ENCODE measurements at places on chromosomes 1 and 21.

DNA sequence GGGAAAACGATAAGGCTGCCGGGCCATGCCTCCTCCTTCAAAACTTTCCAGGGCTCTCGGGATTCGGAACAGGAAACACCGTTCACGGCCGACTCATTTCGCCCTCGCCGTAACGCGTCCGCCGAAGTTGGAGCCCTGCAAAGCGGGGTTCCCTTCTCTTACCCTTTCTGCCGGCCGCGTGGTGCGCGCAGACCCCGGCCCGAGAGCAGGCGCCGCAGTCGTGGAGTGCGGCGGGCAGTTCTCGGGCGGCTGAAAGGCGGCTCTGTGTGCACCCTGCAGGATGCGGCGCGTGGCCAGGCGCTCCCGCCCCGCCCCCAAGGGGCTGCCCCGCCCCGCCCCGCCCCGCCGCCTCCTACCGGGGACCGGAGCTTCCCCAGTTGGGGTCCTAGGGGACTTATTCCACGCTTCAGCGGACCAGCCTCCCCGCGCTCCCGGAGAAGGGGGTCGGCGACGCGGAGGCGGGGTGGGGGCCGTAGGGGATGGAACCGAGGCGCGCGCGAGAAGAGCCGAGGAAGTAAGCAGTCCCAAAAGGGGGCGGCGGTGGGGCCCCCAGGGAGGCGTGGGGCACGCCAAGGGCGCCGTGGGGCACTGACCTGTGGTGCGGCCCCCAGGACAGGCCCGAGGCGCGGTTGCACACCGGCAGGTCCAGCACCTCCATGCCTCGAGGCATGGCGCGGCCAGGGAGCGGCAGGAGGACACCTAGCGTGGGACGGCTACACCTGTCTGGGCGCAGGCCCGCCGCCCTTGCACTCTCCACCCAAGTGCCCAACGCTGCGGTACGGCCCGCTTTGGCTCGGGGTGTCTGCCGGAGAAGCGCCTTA is at the start of gene MCOLN2:
MCOLN2 (minus strand) TSS at position 268 of the 821 bp plus-strand sequence; CDS start at position 27, 241 bp downstream.
- peak; percentile 23 for DNase-seq

GRCh38 chr1:78440381-78440793 is 50.4 kb upstream of the PTGFR start:
- DNase-seq: peak; percentile 2

DNA sequence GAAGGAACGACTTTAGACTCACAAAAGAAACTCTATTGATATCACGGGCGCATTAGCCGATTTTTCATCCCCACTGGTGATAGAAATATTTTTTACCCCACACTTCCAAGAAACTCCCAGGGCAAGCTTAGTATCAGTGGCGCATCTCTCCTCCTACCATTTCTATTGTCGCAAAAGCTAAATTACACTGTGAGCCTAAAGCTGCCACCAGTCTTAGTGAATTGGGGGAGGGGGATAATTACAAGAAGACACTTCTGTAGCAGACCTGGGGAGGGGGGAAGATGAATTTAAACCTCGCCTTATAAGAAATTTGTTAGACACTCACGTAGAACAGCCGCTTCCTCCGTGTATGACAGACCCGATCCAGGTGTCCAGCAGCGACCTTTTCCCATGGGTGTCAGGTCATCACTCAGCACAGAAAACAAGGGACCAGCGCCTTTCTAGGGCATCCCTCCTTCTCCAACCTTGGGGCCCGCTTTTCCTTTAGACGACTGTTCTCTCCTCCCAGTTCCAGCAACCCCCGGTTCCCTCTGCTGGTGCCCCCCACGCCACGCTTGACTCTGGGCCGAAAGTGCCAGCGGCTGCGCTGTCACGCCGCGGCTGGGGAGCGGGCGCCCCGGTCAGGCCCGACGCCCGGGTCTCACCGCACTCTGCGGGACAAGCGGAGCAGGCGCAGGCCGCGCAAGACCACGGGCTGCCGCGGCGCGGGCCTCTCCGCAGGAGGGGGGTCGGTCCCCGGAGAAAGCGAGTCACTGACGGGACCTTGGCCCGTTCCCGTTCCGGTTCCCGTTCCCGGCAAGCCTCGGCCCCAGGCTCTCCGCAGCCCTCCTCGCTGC is 821 bp downstream of the PHC2 start:
- DNase-seq: no peak

DNA sequence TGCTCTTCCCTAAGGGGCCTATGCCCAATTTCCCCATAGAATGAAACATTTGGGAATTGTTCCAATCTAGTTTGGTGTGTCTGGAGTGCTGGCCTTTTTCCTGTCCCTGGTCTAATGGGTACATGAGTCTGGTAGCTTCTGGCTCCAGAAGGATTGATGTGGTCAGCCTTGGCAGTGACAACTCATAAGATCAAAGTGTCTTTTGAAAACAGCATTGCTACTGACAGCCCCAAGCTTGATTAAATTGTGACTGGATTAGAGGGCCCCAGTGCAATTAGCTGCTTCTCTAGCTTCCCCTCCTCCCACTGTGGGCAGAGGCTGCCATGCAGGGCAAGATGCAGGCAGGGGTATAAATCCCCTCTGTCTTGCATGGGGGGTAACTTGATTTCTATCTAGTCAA is 130.9 kb downstream of the UCK2 start:
- no peak for DNase-seq

- DNase-seq: no peak
Observed at GRCh38 chr1:78005755-78006154, 1.0 kb downstream of the DNAJB4 start.

- DNase-seq: no peak
Observed at GRCh38 chr1:179385510-179385909, 19.7 kb downstream of the AXDND1 start.

GRCh38 chr1:244614113-244614836 is 38.7 kb upstream of the DESI2 start:
- no peak for DNase-seq

DNA sequence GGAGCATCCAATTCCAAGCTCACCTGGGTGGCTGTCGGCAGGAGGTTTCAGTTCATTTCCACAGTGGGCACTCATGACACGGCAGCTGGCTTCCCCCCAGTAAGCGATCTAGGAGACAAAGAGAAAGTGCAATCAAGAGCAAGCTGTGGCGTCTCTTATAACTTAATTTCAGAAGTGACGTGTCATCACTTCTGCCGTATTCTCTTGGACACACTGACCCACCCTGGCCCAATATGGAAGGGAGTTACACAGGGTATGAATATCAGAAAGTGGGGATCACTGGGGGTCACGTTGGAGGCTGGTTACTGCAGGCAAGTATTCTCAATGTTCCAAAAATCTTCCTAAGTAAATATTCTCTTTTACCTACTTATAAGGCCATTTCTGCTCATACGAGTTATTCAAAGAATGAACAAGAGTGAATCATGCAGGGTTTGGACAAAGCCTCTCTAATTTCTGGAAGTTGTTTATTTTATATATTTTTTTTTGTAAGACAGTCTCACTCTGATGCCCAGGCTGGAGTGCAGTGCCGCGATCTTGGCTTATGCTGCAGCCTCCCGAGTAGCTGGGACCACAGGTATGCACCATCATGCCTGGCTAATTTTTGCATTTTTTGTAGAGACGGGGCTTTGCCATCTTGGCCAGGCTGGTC is 46.5 kb upstream of the GREM2 start:
- DNase-seq: no peak

DNA sequence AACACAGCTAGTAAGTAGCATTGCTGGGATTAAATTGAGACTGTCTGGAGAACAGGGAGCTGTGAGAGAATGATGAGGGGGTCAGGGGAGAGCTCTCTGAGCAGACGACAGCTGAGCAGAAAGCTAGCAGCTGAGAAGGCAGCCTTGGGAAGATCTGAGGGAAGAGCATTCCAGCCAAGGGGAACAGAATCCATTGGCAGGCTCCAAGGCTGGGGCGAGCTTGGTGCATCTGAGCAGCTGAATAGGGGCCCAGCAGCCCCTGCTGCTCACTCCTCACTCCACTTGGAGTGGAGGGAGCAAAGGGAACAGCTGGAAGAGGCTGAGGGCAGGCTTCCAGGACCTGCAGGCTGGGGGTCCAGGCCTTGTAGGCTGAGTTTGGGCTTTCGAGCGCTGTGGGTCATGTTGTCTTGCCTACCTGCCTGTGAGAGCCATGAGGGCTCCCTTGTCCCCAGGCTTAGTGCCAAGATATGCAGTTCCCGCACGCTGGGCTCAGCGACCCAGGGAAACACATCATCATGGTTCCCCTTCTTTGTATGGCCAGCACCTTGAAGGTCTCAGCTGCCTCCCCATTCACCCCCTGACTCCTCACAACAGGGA is 10.5 kb downstream of the ACOT11 start:
- DNase-seq: no peak

DNA sequence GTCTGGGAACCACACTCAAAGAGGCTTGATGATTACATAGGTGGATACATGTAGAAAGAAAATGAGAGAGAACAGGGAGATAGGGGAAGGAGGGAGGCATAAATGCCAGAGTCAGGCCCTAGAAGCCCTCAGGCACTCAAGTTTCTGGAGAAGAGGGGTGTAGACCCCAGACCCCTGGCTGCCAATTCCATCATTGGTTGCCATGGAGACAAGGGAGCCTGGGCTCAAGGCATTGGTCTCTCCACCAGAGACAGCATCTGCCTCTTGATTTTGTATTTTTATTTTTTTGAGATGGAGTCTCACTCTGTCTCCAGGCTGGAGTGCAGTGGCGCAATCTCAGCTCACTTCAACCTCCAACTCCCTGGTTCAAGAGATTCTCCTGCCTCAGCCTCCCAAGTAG is 114.3 kb upstream of the GRIK3 start:
- no peak for DNase-seq

DNA sequence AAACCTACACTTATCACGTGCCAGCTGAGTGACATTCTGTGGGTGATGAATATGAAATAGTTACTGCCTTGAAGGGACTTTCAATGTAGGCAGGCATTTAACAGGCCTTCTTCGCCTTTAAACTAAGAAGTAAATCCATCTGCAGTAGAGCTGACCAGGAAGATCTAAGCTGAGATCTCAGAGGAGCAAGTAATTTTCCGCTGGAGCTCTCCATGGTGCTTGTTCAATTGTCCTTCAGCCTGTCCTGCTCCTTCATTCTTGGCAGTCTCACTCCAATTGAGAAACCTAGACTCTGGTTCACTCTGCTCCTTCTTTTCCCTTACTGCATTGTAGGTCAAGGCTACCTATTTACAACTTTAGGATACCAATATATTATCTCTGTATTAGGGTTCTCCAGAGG is 183.5 kb downstream of the HMCN1 start:
- DNase-seq: no peak

- DNase-seq: no peak
Observed at GRCh38 chr1:170213596-170213995, 67.8 kb downstream of the NTMT2 start.

GRCh38 chr21:39776589-39776988 is 31.6 kb downstream of the IGSF5 start:
- DNase-seq: no peak

- no peak for DNase-seq
Observed at GRCh38 chr1:173415490-173415889, 61.6 kb upstream of the PRDX6 start.

GRCh38 chr1:54510715-54511270 is 37.2 kb upstream of the ACOT11 start:
- no peak for DNase-seq

DNA sequence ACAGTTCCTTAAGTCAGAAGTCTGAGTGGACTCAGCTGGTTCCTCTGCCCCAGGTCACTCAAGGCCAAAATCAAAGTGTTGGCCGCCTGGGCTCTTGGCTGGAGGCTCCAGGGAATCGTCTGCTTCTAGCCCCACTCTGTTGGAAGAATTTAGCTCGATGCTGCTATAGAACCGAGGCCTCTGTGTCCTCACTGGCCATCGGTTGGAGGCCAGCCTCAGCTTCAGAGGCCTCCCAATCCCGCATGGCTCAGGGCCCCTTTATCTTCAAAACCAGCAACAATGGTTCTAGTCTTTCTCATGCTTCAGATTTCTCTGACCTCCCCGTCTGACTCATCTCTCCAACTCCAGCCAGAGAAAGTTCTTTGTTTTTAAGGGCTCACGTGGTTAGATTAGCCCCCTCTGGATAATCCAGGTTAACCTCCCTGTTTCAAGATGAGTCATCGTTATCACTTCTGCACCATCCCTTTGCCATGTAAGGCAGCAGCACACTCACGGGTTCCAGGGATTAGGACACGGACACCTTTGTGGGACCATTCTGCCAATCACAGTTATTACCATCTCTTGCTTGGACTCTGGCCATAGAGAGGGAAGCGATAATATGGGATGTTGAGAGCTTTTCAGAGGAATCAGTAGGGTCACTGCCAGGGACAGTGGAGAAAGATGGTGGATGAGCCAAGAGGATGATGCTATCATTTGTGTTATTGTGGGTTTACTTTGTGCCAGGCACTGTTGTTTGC is 13.6 kb downstream of the FHAD1 start:
- DNase-seq: peak; percentile 13

DNA sequence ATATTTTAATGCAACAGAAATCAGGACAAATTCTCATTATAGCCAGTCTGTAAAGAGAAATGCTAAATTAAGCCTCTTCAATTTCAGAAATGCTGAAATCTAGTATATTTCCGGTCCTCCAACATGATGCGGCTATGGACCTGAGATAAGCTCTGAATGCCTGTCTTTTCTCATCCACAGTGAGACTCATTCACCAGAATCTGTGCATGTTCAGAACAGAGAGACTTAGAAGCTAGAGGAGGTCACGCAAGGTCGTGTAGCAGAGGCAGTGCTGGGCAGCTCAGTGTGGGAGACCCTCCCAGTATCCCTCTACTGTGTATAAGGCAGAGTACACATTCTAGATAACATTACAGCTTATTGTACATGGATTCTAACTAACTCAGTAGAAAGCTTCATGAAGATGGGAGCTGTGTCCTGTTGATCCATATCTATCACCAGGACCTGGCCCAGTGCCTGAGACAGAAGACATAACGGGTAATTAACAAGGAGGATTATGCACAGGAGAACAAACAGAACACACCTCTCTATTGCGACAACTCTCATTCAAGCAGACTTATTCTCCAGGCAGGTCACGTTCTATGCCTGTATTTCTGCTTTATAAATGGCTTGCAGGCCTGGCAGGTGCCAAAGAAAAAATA is 97.0 kb upstream of the COA6 start:
- no peak for DNase-seq

DNA sequence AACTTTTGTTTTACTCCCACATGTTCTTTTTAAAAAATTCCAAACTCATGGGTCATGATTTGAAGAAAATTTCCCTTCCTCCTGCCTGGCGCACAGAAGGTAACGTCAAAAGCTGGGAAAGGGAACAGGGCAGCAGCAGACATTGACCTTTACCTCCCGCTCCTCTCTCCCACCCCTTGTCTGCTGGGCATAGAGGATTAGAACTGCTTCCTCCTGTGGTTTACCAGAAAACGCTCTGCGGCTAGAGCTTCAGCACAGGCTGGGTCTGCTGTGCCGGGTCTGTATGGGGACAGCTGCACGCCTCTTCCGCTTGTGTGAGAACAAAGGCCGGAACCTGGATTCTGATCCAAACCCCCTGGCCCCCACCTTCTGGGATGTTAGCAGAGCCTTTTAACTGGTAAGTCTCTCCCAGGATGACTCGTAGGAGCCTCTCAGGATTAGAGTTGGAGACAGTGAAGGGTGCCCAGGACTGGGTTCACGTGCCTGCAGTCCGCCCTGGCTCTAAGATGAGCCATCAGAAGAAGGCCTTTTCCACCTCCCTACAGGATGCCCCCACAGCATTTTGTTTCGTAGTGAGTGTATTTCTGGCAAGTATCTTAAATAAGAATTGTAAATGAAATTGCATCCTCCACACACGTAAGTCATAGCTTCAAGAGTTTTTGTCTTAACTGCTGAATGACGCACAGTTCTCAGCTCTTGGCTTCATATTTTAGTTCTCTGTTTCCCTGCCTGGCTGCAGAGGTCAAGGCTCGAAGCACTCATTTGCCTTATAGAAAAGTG is 5.2 kb downstream of the H6PD start:
- peak; percentile 7 for DNase-seq
